NCI-H1105 (cell line): ENCODE measurements at places on chromosomes 13 and 19.

- no peak for DNase-seq
Observed at GRCh38 chr13:76754414-76754813, 131.8 kb downstream of the KCTD12 start.

DNA sequence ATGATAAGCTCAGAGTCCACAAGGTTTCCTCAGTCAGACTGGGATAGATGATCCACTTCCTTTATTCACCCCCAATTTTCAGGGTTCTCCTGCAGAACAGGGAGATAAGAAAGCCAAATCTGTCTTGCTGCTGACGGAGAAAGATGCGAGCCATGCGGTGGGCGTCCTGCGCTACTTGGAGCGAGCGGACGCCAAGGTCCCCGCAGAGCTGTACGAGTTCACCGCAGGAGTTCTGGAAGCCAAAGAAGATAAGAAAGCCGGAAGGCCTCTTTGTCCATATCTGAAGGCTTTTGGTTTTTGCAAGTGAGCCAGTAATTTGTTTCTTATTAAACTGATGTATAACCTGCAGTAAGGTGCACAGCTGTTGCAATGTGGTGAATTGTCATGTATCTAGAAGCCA is 66.7 kb downstream of the SLC7A9 start:
- no peak for DNase-seq

- no peak for DNase-seq
Observed at GRCh38 chr13:21055016-21055415, 6.4 kb downstream of the LATS2 start.

DNA sequence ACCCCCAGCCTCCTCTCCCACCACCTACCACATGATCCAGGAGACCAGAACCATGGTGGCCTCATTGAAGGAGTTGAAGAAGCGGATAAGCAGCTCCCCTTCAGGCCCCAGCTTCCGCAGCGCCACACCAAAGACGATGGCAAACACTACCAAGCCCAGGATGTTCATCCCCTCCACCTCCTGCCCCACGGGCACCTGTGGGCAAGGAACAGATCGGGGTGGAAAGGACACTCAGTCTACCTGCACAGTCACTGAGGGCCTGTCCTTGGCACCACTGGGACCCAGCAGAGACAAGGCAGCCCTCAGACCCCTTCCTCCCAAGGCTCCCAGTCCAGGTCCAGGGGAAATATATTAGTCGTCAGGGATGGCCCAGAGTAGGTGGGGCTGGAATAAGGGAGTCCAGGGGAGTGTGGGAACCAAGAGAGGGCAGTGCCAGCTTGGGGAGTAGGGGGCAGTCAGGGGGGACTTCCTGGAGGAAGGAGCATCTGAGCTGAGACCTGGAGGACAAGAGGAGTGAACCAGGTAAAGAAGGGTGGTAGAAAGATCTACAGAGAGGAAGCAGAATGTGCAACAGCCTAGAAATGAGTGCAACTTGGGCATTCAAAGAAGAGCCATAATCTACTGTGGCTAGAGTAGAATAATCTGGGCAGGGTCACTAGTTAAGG is 5.9 kb downstream of the SLC1A5 start:
- DNase-seq: no peak

DNA sequence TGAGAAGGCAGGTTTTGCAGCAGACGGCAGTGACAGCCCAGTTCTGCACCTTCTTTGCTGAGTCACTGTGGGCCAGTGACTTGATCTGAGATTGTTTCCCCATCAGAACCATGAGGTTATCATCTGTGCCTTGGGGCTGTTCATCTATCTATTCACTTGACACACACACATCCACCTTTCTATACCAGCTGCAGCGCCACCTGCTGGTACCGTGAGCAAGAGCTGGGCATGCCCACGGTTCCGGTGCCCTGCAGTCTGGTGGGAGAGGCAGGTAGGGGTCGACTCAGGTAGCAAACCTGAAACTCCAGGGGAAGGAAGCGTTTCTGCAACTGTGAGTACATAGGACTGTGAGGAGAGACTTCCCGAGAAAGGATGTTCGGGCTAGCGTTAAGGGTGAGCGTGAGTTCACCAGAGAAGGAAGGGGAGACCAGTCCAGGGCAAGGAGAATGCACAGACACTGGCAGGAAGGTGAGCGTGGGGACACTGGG is 7.5 kb upstream of the LIN7B start:
- peak; percentile 20 for DNase-seq

- peak; percentile 80 for DNase-seq
Observed at GRCh38 chr19:3723883-3724282, 15.7 kb downstream of the TJP3 start.

DNA sequence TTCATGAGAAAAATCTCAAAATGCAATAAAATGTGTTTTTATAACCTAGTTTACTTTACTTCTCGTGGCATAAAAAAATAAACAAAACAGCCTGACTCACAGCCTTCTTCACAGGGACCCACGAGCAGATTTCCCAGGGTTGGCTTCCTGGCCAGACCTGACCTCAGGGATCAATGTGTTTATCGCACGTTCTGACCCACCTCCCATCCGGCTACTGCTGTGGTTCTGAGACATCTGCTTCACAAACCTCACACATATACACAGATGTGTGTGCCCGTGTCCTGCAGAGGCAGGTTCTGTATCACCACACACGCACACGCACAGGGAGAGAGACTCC is 118.3 kb downstream of the COL4A2 start:
- DNase-seq: no peak

DNA sequence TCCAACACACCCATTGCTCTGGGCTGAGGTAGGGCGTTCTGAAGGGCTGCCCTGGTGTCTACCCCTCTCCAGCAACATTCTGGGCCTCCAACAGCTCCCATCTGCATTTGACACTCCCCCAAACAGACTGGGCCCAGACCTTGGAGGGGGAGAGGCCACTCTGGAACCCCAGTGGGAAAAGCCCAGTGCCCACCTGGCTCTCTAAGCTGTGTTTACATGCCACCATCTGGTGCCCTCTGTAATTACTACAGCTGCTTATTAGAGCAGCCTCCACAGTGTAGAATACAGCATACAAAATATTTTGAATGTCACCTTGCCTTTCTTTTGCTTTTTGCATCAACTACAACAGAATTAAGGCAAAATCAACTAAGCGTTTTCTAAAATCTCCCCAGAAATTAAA is 35.8 kb upstream of the TM9SF2 start:
- peak; percentile 19 for DNase-seq
